ENCODE measurements at places on chromosomes 7 and 10.

GRCh38 chr10:106355450-106355849, 809.1 kb downstream of the SORCS1 start:
- DNase-seq, result no peak

GRCh38 chr7:155216475-155217272, 81.0 kb upstream of the INSIG1 start:
- DNase-seq, result no peak

- DNase-seq, result no peak
Measured at GRCh38 chr10:130392031-130392430, 255.8 kb downstream of the GLRX3 start.

DNA sequence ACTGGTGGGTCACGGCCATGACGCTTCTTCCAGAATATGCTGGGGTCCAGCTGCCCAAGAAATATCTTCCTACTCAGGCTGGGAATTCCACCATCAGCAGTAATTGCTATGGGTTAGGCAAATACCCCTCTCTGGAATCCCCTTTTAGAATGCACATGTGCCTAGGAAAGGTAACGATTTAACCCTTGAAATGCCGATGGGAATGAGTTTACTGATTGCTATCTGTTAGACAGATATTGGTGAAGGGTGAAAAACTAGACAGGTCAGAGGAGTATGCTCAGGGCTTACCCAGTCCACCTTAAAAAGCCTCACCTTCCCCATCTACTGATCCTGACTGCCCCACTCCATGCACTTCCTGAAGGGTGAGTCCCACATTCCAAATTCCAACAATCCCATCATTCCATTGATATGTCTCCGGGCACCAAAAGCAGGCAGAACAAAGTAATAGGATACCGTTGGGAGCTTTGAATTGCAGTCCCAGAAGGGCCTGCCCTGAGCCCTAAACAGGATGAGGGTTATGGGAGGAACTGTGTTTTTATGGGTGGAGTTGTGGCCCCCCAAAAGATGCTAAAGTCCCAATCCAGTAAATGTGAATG, 59.3 kb downstream of the DLG5 start:
- DNase-seq, result no peak

GRCh38 chr10:128318913-128319312, 192.7 kb upstream of the MKI67 start:
- DNase-seq, result no peak

GRCh38 chr7:134925766-134926165, 60.5 kb upstream of the AGBL3 start:
- no peak for DNase-seq

GRCh38 chr7:82740246-82740848, 296.8 kb upstream of the CACNA2D1 start:
- no peak for DNase-seq

DNA sequence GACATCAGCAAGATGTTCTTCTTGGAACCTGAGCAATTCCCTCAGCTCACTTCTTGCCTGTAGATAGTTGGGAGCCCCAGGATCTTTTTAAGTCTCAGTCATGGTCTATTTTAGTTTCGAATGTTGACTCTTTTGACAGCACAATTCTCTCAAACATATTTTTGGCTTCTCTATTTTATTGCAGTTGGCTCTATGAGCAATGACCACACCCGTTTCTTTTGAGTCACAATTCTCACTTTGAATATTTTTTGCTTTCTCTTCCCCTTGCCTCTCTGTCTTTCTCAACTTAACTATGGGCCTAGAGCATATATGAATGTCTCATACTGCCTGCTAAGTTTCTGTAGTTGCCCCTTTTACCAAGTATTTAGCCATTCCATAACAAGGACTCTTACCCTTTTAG, 222.8 kb downstream of the PTN start:
- DNase-seq, result no peak

GRCh38 chr10:14742382-14742781, 32.3 kb downstream of the FAM107B start:
- no peak for DNase-seq

DNA sequence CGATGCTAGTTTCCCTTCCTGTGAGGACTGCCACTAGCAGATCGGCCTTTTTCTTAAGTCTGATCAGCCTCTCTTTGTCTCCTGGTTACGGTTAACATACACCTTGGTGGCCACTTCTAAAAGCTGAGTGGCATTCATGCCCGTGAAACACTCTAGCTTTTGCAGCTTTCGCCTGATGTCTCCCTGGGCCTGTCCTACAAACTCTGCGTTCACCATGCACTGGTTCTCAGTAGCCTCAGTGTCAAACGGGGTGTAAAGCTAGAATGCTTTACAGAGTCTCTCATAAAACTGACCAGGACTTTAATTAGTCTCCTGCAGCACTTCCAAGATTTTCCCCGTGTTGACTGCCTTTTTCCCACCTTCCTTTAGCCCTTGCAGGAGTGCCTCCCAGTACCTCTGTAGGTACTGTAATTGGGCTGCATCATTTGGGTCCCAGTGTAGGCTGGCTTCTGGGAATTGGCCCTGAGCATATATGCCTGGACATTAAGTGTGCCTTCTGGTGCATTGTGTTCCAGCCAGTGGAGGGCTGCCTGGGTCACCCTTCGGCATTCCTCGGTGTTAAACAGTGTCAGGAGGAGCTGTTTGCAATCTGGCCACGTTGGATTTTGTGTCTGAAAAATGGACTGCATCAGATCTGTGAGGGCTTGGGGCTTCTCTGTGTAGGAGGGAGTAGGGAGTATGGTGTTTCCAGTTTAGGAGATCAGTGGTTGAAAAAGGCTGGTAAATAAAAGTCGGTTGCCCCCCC, 6.5 kb upstream of the ZNF117 start:
- DNase-seq, result no peak

- no peak for DNase-seq
Measured at GRCh38 chr7:1546274-1546908, 9.6 kb downstream of the TMEM184A start.

DNA sequence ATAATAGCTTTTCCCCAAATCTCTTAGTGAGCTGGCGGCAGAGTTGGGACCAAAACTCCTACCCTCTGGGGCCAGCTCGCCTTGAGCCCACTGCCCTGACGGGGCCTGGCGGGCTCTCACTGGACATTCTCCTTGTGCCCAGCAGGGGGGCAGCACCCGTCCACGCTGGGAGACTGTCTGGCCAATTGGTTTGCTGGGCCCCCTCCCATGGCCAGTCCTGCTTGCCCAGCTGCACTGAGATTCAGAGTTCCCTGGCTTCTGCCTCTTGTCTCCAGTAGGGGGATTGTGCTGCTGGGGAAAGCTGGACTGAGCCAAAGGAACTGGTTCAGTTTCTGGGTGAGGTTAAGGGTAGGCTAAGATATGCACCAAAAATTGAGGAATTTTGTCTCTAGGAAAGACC, 59.8 kb downstream of the RAMP3 start:
- no peak for DNase-seq

- DNase-seq, result no peak
Measured at GRCh38 chr10:29600067-29600466, 34.7 kb downstream of the SVIL start.

- DNase-seq, result no peak
Measured at GRCh38 chr10:728603-729002, 39.1 kb upstream of the DIP2C start.
